Hepatocyte (in vitro differentiated cells): ENCODE measurements at places on chromosomes 5 and 9. TPM values are rescaled to one million over a fixed set of nuclear protein-coding genes. Genes with fewer than 3 reads are reported as not detected.

- no peak for DNase-seq
These were observed 86.9 kb downstream of the BASP1 start for GRCh38 chr5:17304282-17304681.

DNA sequence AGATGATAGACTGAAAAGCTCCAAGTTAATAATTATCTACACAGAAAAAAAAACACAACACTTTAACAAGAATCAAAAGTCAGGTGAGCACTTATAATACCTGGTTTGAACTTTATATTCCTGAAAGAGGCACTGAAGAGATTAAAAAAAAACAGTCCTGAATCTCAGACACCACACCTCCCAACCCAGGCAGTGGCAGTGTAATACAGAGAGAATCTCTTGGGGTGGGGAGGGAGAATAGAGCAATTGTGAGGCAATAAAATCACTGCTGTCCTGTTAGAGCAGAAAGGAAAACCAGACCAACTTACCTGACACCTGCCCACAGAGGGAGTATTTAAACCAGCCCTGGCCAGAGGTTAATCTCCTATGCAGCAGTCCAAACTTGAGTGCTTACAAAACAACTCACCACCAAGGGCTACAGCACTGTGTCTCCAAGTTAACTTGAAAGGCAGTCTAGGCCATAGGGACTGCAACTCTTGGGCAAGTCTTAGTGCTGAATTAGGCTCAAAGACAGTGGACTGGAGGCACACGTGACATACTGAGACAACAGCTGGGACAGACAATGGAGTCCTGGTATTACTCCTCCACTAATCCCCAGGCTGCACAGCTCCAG lies 54.2 kb downstream of the SLCO4C1 start:
- DNase-seq = peak; percentile 38

- DNase-seq = peak; percentile 83
These were observed 13.4 kb upstream of the JADE2 start for GRCh38 chr5:134511796-134512660.

DNA sequence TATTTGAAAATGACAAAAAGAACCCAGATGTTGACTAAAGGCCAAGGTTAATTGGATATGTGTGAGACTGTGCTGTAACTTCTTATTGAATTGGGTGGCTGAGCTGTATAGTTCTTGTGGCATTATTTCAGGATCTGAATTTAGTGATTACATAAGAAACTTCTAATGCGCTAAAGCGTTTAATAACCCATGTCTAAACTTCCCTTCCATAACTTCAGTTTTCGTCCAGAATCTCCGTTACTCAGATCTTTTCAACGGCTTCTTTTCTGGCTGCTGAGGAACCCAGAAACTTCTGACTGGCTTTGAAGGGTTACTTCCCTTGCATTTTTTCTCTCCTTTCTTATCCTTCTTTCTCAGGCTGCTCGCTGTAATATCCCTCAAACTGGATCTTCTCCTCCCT lies 28.1 kb upstream of the C9orf72 start:
- DNase-seq = no peak

DNA sequence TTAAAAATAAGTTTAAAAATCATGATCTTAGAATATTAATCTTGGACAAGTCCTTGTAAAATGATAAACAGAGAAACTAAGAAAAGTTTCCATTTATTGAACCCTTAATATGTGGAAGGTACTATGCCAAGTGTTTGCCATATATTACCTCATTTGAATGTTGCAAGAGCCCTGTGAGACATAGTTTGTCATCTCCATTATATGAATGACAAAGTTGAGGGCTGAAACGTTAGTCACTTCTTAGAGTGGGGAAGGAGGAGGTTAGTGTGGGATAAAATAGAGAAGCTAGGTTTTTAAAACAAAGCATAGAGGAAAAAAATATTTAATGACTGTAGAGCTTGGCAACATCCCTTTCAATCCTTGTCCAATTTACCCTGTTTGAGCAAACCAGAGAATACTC lies 2.0 kb downstream of the TNC start:
- DNase-seq = no peak

The CA9 gene
- polyA plus RNA-seq = 2.1 and 2.4 TPM in 2 replicates
